Inflammatory macrophage treated with lipopolysaccharide for 4 hours (primary cell): ENCODE measurements at places on chromosomes 7 and 10.
A peak's percentile ranks its signal among the peaks of the same experiment; 100 is the strongest.

GRCh38 chr7:22645418-22646181 lies 81.4 kb upstream of the IL6 start:
- DNase-seq = no peak

DNA sequence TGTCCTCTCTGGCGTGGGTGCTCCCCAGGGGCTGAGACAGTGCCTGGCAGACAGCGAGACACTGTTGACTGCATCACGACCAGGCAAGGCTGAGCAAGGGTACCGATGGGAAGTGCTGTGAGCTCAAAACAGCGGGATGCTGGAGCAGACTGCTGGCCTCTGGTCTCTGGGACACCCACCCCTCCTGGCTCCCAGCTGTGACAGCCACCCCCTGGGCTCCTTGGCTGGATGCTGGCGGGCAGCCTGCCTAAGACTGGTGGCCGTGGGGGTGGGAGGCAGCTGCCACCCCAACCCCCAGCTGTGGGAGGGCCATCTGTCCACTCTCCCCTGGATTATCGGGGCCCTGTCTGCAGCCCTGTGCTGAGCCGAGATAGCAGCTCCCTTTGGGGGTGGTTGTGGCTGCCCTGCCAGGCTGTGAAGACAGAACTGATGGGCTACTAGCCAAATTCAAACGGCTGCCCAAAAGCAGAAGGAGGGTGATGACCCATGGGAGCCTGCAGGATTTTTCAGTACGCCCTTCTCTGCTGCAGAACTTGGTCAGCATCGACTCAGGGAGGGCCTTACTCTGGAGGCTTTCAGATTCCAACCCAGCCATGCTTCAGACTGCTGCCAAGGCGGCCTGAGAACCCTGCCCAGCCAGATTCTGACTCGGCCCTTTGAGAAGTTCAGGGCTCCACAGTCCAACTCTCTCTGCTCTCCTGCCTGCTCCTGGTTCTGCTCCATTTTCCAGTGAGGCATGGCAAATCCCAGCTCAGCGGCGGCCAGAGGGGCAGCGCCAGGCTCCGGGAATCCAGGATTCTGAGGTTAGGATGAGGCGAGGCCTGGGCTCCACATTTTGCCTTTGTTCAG lies 125.3 kb downstream of the NEURL1 start:
- peak; percentile 33 for DNase-seq

DNA sequence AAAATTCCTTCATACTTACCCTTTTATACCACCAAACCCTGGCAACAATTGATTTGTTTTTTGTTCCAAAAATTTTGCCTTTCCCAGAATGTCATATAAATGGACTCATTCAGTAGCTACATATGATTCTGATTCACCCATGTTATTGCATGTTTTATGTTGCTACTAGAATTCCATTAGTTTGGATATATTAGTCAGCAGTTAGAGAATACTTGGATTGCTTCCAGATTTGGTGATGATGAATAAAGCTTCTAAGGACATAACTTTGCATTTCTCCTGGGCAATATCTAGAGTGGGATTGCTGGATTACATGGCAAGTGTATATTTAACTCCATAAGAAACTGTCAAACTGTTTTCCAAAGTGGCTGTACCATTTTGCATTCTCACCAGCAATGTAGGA lies 806.9 kb downstream of the DNAJB9 start:
- no peak for DNase-seq

- DNase-seq = no peak
These were observed 19.4 kb downstream of the SLC26A3 start for GRCh38 chr7:107783648-107784047.

GRCh38 chr7:148264933-148265557 lies 325.5 kb upstream of the C7orf33 start:
- peak; percentile 41 for DNase-seq

- no peak for DNase-seq
These were observed 8.6 kb downstream of the RAPGEF5 start for GRCh38 chr7:22348379-22348778.

DNA sequence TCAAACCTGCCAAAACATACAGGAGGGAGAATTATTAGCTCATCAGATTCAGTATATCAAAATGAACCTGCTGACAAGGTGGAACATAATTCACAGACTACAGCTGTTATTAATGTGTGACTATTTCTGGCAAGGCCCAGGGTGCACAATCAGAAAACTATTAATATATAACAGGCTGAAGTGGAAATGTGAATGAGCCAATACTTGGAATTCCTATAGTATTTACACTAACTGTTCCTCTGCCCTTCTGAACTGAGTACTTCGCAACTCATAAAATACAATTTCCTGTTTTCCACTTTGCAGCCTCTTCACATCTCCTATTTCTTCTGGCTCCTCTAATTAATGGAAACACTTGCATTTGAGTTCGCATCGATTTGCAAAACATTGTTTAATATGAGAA lies 330.8 kb downstream of the DPP6 start:
- DNase-seq = no peak

DNA sequence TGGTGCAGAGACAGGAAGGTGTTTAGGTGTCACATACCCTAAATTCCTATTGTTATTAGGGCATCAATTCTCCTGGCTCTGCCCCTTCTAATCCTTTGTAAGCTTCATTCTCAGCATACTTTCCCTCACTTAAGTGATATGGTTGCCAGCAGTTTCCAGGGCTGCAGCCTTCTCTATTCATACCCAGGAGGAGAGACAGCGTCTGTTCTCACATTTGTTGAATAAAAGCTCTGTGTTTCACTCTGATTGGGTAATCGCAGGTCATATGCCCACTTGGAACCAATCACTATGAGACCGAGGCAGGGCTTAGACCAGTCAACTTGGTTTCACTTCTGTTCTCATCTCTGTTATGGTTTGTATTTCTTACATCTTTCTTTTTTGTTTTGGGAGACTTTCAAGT lies 109.6 kb upstream of the MTPN start:
- DNase-seq = peak; percentile 1

GRCh38 chr7:155355745-155356144 lies 58.1 kb downstream of the INSIG1 start:
- DNase-seq = no peak

DNA sequence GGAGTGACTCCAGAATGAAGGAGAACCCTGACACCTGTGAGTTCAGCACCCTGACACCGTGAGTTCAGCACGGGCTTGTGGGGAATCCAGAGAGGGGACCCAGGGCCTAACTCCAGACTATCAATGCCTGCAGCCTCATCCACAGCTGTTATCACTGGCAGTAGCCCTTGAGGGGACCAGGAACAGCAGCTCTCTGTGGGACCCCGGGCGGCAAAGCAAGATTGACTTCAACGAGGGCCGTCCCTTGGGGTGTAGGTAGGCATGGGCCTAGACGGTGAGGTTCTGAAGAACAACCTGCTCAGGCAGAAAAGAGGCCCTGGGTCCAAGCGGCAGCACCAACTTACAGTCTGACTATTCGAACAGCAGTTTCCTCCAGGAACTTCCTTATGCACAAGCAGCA lies 8.9 kb downstream of the GRID1 start:
- no peak for DNase-seq

DNA sequence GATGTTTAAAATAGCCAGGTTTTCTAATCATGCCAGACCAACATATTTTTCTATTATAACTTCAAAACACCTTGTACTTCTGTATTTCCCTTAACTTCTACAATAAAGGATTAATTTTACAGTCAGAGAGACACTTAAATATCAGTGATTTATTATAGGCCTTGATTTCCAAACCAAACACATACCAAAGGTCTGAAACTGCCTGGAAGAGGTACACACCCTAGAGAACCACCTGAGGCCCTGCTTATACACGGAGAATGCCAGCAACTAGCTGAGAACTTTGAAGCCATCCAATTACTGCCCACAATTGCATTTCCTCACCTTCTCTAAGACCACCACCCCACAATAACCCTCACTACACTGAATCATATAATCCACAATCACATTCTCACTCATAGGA lies 4.9 kb downstream of the CCDC6 start:
- DNase-seq = no peak

DNA sequence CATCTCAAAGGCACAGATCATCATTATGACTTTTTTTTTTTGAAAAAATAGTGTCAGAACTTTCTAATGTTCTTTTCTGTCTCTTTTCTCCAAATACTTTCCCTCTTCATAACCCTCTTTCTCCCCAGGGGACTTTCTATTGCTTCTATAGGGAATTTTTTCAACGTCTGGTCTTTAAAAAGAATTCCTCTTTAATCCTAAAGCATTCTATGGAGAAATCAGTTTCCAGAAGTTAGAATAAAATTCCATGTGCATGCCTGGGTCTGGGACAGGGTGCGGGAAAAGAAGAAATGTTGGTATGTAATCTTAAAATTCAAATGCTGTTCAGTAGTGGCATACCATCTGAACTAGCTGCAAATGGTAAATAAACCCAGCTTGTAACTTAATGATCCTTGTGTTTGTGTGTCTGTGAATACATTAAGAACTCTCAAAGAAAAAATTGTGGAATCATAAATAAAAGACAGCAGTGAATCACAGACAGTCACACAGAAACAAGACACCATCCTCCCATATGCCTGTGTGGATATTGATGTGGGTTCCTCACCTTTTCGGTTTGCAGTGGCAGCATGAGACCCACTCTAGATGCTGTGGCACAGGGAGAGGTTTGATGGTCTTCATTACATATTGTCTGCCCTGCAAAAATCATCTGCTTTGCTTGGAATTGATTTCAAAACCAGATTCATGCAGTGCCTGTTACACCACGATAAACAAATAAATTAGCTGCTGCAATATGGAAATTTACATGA lies 374.7 kb upstream of the NRP1 start:
- no peak for DNase-seq

- DNase-seq = no peak
These were observed 142.4 kb downstream of the CUBN start for GRCh38 chr10:16987206-16987621.

GRCh38 chr7:114718861-114719260 lies 203.0 kb upstream of the MDFIC start:
- no peak for DNase-seq

GRCh38 chr10:116765648-116766081 lies 23.3 kb upstream of the HSPA12A start:
- peak; percentile 26 for DNase-seq

DNA sequence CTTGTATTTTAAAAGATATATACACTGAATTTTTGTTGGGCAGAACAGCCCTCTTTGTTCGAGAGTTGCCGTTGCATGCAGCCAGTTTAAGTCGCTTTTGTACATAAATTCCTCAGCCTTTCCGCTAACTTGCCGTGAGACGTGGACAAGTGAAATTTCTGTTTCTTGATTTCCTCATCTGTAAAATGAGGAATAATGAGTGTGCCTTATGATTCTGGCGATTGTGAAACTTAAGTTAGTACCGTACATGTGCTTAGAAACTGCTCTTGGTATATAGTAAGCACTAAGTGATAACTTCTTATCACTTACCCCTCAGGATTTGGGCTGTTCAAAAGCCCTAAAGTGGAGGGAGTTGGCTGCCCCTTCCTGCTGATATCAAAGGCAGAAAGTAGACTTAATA lies 1.4 kb downstream of the CCNJ start:
- DNase-seq = peak; percentile 89

DNA sequence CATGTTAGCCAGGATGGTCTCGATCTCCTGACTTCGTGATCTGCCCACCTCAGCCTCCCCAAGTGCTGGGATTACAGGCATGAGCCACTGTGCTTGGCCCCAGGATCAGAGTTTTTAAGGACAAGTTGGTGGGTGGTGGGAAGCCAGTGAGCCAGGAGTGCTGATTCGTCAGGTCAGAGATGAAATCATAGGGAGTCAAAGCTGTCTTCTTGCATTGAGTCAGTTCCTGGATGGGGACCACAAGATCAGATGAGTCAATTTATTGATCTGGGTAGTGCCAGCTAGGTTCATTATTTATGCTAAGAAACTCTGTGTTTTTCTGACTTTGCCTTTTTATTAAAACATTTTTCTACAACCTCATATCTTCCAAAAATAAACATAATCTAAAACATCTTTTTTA lies 423.8 kb downstream of the ARL4A start:
- no peak for DNase-seq

DNA sequence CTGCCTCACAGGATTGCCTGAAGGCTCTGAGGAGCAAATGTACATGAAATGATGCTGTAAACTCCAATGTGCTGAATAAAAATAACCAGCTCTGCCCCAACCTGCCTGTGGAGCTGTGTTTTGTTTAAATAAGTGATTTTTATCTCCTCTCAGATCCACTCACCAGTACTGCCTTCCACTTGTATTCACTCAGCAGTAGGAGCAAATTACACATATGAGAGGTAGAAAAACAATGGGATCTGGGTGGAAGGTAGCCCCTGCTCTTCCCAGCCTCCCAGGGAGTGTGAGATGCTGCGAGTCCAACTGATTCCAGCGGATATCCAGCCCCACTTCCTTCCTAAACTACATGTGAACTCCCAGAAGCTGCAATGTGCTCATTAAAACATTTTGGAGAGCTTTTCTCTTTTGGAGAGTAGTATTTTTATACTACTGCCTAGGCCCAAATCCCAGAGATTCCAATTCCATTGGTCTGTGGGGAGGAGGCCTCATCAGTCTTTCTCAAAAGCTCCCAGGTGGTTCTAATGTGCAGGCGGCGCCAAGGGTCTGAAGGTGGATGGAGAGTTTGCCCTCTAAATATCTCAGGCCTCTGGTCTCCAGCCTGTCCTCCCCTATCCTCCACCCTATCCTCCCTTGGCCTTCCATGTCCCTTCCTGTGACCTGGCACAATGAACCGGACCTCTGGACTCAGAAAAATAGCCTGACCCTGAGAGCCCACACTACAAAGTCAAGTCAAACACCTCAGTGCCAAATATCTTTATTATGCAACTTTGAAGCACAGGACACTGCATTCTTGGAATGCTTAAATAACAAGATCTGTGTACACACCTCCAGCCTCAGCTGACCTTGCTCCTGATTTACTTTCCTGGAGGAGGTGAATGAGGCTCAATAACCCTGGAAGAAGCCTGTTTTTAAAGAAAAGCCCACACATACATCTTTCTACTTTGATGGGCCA lies 46.2 kb downstream of the CPVL start:
- no peak for DNase-seq

- peak; percentile 4 for DNase-seq
These were observed 70.2 kb upstream of the ANK3 start for GRCh38 chr10:60459701-60460457.

DNA sequence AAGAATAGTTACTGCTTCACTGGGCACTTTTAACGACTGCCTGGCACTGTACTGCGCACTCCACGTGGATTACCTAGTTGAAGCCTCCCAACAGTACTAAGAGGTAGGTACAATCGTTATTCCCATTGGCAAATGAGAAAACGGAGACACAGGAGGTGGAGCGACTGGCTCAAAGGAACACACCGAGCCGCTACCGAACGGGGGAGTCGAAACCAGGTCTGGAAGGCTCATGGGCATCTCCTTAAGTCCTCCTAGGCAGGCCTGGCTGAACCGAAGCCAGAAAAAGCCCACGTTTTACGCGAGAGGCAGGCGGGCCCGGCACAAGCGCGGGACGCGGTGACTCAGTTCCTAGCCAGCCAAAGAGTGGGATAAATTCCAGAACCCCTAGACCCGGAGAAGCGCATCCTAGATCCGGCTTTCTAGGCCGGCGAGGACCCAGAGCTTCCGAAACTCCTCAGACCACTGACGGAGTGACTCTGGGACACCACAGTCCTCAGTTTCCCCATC lies 472 bp downstream of the PDAP1 start:
- peak; percentile 48 for DNase-seq

- peak; percentile 60 for DNase-seq
These were observed 1.1 kb downstream of the RALA start for GRCh38 chr7:39624442-39624807.

- DNase-seq = no peak
These were observed 38.6 kb upstream of the MXI1 start for GRCh38 chr10:110168601-110169481.

- no peak for DNase-seq
These were observed at the start of gene TCERG1L for GRCh38 chr10:131311661-131312477. Gene TCERG1L (minus strand): TSS chr10:131311721. CDS start chr10:131311635, 86 bp downstream.
